Activated CD8-positive, alpha-beta memory T cell treated with anti-CD3 and anti-CD28 coated beads, Interleukin-2, amount 10 ng/mL, durations not matched to agents 7 days and 5 days (primary cell): ENCODE measurements at places on chromosomes 1 and 21.

DNA sequence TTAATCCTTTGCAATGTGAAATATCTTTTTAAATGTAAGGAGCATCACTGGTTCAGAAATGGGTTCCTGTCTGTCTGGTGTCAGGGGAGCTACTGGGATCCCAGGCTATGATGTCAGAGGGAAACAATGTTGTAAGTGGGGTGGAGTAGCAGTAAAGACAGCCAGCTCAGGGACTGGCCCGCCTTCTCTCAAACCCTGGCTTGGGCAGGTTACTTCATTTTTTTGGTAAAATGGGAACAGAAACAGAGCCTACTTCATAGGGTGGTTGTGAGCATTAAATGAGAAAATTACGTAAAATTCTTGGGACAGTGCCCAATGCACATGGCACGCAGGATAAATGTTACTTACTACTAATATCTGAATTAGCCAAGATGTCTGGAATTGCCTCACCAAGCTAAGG lies 30.7 kb upstream of the IL20 start:
- no peak for DNase-seq

DNA sequence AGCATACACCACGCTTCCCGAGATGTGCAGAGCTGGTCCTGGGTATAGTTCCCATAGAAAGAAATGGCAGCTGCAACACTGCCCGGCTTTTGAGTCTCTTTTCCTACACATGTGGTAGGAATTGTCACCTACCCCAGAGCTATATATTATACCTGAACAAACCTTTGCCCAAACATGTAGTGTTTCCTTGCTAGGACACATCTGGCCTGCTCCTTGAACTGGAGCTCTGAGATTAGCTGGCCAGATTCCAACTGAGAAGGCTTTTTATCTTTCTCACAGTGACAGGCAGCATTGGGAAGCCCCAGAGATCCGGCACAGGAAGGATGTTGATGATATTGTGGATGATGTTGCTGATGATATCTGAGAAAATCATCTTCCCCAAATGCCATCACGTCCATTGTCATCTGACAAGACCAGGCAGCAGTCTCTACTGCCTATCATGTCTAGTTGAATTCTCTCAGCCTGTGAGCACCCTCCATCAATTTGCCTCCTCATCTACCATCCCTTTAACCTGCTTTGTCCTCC lies 115.0 kb upstream of the SMYD2 start:
- DNase-seq, result no peak

GRCh38 chr1:208600456-208601190 lies 356.4 kb upstream of the PLXNA2 start:
- no peak for DNase-seq

DNA sequence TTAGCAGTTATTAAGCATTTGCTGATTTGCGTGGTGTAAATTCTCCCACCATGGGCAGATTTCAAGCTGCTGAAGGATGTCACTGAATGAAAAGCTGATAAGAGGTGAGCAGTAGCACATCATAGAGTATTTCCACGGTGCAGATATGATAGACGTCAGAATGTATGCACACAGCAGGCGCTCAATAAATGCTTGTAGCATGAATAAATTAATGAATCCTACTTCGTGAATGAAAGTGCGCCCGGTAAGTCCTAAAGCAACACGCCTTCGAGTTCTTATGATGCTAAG lies 510 bp upstream of the UBIAD1 start:
- DNase-seq, result no peak

DNA sequence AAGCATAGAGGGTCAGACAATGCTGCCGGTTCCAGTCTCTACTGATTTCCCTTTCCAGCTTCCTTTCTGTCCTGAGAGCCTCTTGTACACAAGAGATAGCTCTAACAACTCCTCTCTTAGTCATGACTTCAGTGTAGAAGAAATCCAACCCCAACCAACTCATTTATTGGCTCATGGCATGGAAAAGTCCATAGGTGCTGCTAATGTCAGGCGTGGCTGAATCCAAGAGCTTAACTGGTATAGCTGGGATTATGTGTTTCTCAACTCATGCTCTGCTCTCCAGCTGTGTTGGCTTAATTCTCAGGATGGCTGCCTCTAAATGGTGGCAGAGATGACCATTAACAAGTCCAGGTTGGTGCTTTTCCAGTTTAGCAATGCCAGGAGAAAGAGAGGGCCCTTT lies 12.4 kb upstream of the THRAP3 start:
- no peak for DNase-seq

DNA sequence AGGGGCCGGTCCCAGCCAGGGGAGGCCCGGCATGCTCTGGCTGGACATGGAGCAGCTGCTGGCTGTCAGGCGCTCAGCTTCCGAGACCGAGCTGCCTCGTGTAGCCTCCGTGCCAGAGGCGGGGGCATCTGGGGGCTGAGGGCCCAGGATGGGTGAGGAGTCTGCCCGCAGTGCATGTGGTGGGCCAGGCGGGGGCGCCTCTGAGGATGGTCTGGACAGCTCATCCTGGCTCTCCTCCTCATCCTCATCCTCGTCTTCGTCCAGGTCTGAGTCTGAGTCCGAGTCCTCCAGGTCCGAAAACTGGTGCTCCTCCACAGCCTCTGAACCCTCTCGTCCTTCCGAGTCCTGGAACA lies 28.9 kb upstream of the EDN2 start:
- no peak for DNase-seq

DNA sequence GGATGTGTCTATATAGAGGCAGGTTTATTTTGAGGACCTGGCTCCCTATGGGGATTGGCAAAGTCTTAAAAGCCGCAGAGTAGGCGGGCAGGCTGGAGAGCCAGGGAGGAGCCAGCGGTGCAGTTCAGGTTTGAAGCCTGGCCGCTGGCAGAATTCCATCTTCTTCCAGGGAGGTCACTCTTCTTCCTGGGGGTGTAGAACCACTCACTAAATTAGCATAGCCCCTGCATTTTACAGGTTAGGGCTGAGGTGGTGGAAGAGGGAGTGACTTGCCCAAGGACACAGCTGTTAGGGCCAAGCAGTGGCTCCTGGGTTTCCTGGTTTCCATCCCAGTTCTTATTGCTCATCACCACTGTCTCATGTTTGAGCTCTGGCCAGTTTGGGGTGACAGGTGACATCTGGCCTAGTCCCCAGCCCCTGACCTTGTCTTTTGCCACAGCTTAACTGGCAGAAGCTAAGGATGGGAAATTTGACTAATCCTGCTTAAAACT lies 1.4 kb downstream of the PINK1 start:
- DNase-seq, result no peak

DNA sequence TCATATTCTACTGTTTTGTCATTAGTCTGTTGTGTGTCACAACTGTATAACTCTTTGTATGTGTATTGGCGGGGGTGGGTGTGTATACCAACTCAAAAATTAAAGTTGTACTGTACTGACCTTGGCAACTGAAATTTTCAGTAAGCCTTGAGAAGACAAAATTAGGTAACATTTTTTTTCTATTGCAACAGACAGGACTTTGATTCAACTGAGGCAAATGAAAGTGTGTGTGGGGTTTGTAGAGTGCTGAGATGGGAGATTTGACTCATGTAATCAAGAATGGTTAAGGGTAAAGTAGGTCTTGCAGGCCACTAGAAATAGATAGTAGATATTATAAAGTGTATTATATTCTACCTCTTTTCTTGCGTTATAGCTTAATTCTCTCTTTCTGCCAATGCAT lies 14.6 kb upstream of the B3GALT2 start:
- no peak for DNase-seq

- no peak for DNase-seq
These were observed 91.6 kb upstream of the RUNX3 start for GRCh38 chr1:25021591-25022215.

DNA sequence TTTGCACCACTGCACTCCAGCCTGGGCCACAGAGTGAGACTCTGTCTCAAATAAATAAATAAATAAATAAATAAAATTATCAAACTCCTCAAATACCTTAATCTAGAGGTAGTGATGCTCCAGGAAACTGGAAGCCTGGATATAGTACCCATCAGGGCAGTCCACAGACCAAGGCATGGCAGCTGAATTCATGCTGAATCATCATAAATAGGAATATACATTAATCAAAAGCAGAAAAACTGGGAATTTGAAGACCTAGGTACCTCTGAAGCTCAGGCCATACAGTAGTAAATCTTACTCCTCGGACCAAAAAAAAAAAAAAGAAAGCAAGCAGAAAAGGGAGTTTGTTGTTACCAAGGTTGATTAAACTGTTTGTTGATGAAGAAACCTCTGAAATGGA lies 184.2 kb upstream of the CHODL start:
- DNase-seq, result no peak

DNA sequence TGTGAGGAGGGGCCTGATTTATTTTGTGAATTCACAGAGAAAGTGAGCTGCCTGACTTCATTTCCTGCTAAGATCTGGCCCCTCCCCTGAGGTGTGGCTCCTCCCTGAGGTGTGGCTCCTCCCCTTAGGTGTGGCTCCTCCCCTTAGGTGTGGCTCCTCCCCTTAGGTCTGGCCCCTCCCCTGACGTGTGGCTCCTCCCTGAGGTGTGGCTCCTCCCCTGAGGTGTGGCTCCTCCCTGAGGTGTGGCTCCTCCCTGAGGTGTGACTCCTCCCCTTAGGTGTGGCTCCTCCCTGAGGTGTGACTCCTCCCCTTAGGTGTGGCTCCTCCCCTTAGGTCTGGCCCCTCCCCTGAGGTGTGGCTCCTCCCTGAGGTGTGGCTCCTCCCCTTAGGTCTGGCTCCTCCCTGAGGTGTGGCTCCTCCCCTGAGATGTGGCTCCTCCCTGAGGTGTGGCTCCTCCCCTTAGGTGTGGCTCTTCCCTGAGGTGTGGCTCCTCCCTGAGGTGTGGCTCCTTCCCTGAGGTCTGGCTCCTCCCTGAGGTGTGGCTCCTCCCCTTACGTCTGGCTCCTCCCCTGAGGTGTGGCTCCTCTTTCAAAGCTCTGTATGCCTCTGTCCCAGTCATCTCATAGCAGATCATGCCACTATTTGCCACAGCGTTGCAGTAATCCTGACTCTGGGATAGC lies 26.9 kb upstream of the LRRC3 start:
- peak; percentile 69 for DNase-seq

DNA sequence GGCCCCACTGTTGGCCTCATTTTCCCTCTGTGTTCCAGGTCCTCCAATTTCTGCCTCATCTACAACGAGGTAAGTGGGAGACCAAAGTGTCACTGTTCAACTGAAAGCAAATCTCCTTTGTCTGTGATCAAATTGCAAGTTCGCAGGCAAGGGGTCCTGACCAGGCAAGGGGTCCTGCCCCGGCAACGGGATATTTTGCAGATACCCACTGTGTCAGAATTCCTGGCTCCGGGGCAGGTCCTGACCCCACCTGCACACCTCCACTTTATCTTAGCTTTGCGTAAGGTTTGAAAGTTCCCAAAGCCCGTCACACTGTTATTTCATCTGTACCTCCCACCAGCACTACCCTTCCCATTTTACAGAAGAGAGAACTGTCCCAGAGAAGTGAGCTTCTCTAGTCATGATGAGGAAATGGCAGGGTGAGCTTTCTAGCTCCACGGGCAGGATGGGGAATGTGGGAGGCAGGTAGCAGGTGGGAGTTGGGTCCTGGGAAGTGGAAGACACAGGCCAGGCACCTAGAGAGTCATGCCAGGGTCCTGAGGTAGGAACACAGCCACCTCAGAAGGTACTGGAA lies 32.0 kb upstream of the CSF1 start:
- DNase-seq, result no peak

- DNase-seq, result no peak
These were observed 170.0 kb downstream of the LTN1 start for GRCh38 chr21:28822486-28823335.

DNA sequence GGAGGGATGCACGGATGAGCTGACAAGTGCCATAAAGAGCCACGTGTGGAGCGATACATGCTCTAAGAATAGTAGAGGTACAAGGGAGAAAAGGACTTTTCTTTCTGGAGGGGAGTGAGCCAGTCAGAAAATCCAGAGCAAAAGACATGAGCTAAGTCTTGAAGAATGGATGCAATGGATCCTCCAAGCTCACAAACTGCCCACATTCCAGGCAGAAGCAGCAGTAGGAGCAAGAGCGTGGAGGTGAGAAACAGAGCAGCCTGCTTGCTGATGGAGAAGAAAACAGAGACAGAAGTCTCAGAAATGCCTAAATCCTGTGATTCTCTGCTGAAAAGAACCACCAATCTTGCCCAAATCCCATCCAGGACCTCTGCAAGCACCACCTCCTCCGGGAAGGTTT lies 78.2 kb upstream of the RALGPS2 start:
- DNase-seq, result no peak

DNA sequence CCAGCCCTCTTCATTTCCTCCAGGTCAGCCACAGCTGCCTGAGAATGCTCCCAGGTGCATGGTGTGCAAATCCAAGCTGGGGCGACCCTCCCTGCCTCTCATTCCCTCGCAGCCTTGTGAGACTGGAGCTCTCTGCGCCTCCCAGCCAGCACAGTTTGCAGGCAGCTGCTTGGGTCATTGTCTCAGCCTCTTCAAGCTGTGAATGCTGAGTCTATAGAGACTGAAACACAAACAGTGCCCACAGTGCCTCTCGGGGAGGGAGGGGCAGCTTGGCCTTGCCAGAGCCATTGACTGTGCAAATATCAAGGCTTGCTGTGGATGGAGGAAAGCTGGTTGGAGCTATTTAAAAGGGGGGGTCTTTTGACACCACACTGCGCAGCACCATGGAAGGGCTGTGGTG lies 10.6 kb downstream of the PLXNA2 start:
- no peak for DNase-seq

GRCh38 chr1:114250683-114251572 lies 97.3 kb upstream of the SYT6 start:
- DNase-seq, result no peak

DNA sequence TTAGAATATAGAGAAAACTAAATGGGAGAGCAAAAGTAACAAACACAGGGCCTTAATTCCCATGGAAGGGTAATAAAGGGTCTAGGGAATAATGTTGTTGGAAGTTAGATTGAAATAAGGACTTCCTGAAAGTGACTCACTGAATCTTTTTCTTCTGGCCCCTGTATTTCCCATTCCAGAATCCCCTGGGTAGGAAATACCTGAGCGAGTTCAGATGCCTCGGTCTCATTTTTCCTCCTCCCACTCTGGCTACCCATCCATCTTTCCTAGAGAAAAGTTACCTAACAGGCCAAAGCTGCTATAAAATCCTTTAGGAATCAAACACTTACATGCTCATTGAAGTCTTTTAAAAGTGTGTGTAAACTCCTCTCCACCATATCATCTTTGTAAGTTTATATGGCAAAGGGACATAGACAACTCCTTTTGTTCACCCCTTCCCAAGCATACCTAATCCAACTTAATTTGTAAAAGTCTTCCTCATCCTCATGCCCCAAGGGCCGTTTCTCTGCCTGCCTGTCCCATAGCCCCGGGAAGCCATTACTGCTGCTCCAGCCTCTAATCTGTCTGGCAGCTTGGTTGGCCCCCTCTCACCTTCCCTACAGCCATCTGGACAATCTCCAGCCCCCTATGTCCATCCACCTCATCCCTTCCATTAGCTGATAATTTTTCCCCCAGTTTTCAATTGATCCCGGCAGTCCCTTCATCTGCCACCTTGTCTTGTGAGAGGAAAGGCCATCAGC lies 3.3 kb upstream of the MEF2D start:
- DNase-seq, result no peak

- no peak for DNase-seq
These were observed 52.8 kb upstream of the ACADM start for GRCh38 chr1:75671708-75672107.

DNA sequence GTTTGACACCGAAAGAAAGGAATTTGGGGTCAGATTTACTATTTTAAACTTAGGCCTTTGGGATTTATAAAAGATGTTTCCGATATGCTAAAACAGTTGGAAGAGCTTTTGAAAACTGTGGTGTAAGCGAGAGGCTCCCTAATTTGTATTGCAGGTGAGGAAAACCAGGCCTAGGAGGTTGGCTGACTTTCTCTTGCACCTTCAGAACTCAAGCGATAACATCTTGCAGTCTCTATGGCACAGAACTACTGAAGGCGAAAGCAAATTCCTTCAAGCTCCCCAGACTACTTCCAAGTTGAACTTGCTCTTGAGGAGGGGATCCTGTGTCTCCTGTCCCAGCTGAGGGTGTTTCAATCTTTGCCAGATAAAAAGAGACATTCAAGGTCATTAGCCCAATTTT lies 685.7 kb downstream of the ADGRL2 start:
- DNase-seq, result no peak
